Thyroid gland (tissue), 4 donors: ENCODE measurements at places on chromosomes 4 and X. TPM values are rescaled to one million over a fixed set of nuclear protein-coding genes. Genes with fewer than 3 reads are reported as not detected.
A peak's percentile ranks its signal among the peaks of the same experiment; 100 is the strongest.

- no peak for DNase-seq
- no peak overlapping the region for H3K27ac ChIP-seq
Observed at GRCh38 chrX:27924261-27924660, 57.0 kb downstream of the DCAF8L1 start.

DNA sequence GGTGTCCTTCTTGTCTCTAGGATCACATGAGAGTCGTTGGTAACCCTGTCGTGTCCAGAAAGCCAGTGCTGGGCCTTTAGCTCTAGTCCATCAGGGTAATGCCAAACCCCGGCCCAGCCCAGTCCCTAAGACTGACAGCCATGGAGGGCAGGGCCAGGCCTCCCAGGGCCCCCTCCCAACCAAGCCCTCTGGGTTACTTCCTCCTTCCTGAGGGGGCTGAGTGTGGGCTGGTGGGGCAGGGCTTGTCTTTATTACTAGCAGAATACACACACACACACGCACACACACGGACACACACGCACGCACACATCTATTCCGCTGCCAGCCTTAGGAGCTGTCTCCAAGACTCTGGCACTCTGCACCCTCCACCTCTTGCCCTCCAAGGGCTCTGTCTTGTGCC is 35.6 kb upstream of the CDKN2AIP start:
- no peaks in the 10 kb centered on the region for H3K4me1 ChIP-seq
- H3K27me3 ChIP-seq: no peaks in the 10 kb centered on the region
- H3K27ac ChIP-seq: no peak overlapping the region
- DNase-seq: no peak
- H3K4me3 ChIP-seq: no peak overlapping the region

GRCh38 chrX:133586443-133586842 is 171.2 kb upstream of the GPC4 start:
- H3K4me1 ChIP-seq: no peaks in the 10 kb centered on the region
- no peaks in the 10 kb centered on the region for H3K36me3 ChIP-seq
- no peak overlapping the region for H3K4me3 ChIP-seq
- H3K27ac ChIP-seq: no peak overlapping the region
- no peaks in the 10 kb centered on the region for H3K27me3 ChIP-seq
- no peak for DNase-seq

The GRID2 gene
- total RNA-seq: 0.33 TPM

DNA sequence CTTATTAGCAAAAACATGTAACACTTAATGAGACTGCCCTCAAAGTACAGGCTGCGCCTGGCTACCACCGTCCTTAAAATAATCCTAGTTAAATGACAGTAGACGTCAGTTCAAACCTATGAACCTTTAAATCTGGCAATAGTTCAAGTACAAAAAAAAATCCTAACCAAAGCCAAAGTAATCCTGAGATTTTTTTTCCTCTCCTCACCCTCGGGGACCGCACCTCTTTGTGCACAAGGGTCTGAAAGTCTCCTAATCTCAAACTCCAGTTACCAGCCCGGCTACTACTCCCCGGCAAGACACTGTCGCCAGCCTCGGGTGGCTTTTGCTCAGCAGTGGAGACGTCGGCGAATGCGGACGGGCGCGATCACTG is 439 bp downstream of the SEC31A start:
- H3K4me3 ChIP-seq: peak overlapping the region; percentile 81
- H3K36me3 ChIP-seq: peaks cover 15% of the 10 kb centered on the region
- peak overlapping the region; percentile 98 for H3K27ac ChIP-seq
- no peak for DNase-seq

GRCh38 chr4:77861495-77861894 is 1.1 kb upstream of the MRPL1 start:
- peak overlapping the region; percentile 99 for H3K27ac ChIP-seq
- H3K27me3 ChIP-seq: no peaks in the 10 kb centered on the region
- no peak overlapping the region for H3K4me3 ChIP-seq
- no peaks in the 10 kb centered on the region for H3K36me3 ChIP-seq

- H3K27ac ChIP-seq: no peak overlapping the region
- no peaks in the 10 kb centered on the region for H3K27me3 ChIP-seq
- no peak overlapping the region for H3K4me3 ChIP-seq
- no peaks in the 10 kb centered on the region for H3K4me1 ChIP-seq
Observed at GRCh38 chrX:134528960-134529359, 69.0 kb downstream of the HPRT1 start.

DNA sequence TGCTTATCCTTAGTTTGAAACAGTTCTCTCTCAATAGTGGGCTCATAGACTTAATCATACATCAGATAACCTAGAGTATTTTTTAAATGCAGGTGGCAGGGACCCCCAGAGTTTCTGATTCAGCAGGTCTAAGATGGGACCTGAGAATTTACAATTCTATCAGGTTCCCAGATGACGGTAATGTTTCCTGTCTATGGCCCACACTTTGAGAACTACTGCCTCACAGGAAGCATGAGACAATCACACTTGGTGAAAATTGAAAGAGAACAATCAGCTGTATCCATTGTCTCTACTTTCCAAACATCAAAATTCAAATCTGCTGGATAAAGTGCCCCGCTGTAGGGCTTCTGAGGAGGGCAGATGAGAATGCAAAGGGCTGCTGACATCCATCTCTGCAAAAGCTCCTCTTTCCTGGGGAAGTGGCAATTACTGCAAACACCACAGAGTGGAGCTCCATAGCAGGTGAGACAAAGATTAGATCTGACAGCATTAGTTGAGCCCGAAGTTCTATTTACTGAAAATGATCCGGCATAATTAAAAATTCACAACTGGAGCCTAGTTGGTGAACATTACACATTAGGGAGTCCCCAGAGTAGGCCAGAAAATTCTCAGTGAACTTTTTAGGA is 187.8 kb upstream of the MBNL3 start:
- no peaks in the 10 kb centered on the region for H3K4me1 ChIP-seq
- DNase-seq: no peak
- no peak overlapping the region for H3K4me3 ChIP-seq
- H3K36me3 ChIP-seq: no peaks in the 10 kb centered on the region
- H3K27ac ChIP-seq: no peak overlapping the region
- H3K27me3 ChIP-seq: no peaks in the 10 kb centered on the region

- H3K4me3 ChIP-seq: no peak overlapping the region
- H3K36me3 ChIP-seq: no peaks in the 10 kb centered on the region
- no peaks in the 10 kb centered on the region for H3K4me1 ChIP-seq
Observed at GRCh38 chrX:47156611-47157520, 11.8 kb downstream of the RBM10 start.

GRCh38 chrX:123425904-123426303 is 241.8 kb downstream of the GRIA3 start:
- peak; percentile 34 for DNase-seq
- H3K4me3 ChIP-seq: no peak overlapping the region
- H3K36me3 ChIP-seq: no peaks in the 10 kb centered on the region
- H3K4me1 ChIP-seq: no peaks in the 10 kb centered on the region
- no peak overlapping the region for H3K27ac ChIP-seq
- no peaks in the 10 kb centered on the region for H3K27me3 ChIP-seq

GRCh38 chr4:88953400-88953799 is 103.6 kb downstream of the FAM13A start:
- no peaks in the 10 kb centered on the region for H3K27me3 ChIP-seq
- no peaks in the 10 kb centered on the region for H3K36me3 ChIP-seq
- H3K4me3 ChIP-seq: no peak overlapping the region
- DNase-seq: no peak

The NPY2R gene
- total RNA-seq: not detected
